ENCODE measurements at places on chromosomes 5 and 9.

DNA sequence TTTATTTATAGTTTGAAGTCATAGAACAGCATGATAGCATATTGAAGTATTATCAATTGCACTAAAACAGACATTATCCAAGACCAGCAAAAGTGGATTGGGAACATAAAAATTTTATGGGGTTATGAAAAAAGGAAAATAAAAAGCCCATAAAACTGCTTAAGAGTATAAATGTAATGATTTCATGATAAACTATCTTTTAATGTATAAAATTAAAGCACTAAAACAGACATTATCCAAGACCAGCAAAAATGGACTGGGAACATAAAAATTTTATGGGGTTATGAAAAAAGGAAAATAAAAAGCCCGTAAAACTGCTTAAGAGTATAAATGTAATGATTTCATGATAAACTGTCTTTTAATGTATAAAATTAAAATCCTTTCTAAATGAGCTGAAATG, 119.0 kb upstream of the DAPK1 start:
- DNase-seq = no peak

- peak; percentile 39 for DNase-seq
Observed at GRCh38 chr5:16489322-16489791, 23.8 kb upstream of the ZNF622 start.

DNA sequence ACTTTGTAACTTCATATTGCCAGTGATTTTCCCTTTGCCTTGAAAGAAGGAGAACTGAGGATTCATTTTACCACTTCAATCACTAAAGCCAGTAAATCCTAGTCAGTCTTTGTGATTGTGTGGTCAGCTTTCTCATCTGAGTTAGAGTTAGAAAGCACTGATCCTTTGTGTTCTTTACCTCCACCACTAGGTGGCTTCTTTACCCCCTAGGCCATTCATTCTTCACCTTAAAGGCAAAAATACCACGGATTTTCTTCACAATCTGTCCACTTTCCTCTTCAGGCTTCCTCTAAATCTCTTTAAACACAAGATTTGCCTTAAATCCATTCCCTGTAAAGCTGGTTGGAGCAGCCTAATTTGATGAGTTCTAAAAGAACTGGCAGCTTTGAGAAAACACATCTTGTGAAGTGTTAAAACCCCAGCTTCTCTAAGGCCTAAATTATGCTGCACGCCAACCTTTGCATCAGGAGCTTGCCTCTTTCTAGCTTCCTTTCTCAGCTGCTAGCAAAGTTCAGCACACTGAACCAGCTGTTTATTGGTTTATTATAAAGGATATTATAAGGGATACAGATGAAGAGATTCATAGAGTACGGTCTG, 20.4 kb downstream of the BDP1 start:
- peak; percentile 24 for DNase-seq

- no peak for DNase-seq
Observed at GRCh38 chr9:99401680-99402504, 179.8 kb downstream of the SEC61B start.

All from common myeloid progenitor, CD34-positive (primary cell).